ENCODE measurements at places on chromosomes 7 and 10. TPM values are rescaled to one million over a fixed set of nuclear protein-coding genes. Genes with fewer than 3 reads are reported as not detected.

The BHLHA15 gene
- 0.37 TPM for polyA plus RNA-seq

The SPDYE2B gene
- 5.1 TPM for polyA plus RNA-seq

The CFAP70 gene
- 1.9 TPM for polyA plus RNA-seq

The MRC1 gene
- polyA plus RNA-seq = 13.7 TPM

- DNase-seq = no peak
Measured at GRCh38 chr7:24138343-24138742, 145.6 kb upstream of the NPY start.

GRCh38 chr10:128178302-128178958 lies 52.2 kb upstream of the MKI67 start:
- no peak for DNase-seq

The TMEM72 gene
- polyA plus RNA-seq = not detected

The BAMBI gene
- 1.8 TPM for polyA plus RNA-seq

The HOXA1 gene
- 0.50 TPM for polyA plus RNA-seq

GRCh38 chr10:112209684-112210131 lies 26.1 kb upstream of the GPAM start:
- DNase-seq = no peak

Data from hindlimb muscle (tissue), 1 donor.